DMS 273 treated with DMSO at 0.1 percent for 48 hours (cell line): ENCODE measurements at places on chromosomes 16 and 17.

DNA sequence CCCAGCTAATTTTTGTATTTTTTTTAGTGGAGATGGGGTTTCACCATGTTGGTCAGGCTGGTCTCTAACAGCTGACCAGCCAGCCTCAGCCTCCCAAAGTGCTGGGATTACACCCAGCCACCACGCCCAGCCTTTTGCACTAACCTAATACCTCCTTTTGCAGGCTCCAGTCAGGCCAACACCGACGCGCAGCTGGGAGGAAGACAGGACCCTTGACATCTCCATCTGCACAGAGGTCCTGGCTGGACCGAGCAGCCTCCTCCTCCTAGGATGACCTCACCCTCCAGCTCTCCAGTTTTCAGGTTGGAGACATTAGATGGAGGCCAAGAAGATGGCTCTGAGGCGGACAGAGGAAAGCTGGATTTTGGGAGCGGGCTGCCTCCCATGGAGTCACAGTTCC lies 2.0 kb downstream of the TRPV2 start:
- DNase-seq = no peak

DNA sequence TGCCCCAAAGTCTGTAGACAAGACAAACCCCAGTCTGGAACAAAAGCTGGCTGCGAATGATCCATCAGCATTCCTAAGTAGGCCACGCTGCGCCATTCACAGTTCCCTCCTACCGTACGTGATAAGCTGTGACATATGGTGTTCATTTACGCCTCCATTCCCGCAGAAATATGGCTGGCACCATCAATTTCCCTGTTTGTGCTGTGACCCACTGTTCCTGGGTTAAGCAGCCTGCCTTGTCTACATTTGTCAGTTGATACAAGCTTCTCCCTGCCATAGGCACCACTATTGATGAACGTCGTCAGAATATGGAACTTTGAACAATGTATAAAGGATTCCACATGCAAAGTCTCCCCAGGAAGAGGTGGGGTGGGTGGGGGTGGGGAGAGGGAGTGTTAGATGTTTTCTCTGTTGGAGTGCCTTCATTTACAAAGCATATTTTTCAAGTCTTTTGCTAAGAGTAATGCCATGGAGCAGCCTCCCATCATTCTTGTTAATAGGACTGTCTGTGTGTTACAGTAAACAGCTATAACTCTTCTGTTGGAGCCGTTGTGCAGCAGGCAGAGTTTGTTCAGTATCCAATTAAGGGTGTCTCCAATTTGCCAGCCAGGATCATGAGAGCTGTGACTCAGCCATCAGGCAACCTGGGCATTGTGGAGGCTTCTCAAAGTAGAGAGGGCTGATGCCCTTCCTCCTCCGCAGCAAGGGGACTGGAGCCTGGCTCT lies 294.6 kb downstream of the TMEM114 start:
- DNase-seq = no peak

DNA sequence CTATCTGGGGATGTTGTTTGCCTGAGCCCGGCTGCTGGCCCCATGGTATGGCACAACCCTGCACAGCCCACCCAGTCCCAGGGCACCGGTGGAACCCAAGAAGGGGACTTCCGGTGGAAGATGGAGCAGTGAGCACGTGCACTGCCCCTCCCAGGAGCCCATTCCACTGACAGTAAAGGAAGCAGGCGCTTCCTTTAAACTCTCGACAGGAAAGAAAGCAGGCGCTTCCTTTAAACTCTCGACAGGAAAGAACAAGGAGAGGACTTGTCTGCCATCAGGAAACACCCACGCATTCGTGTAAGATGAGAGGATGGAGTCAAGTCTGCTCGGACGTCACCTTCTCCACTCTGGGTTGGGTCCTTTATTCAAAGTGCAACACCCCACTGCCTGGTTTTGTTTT lies 53.7 kb downstream of the IL21R start:
- DNase-seq = no peak

GRCh38 chr17:44585315-44585714 lies 28.0 kb downstream of the FZD2 start:
- DNase-seq = no peak

GRCh38 chr16:17173281-17173680 lies 297.5 kb downstream of the XYLT1 start:
- no peak for DNase-seq

GRCh38 chr17:49694847-49695697 lies 12.7 kb downstream of the SLC35B1 start:
- no peak for DNase-seq

GRCh38 chr17:44014133-44014436 lies 678 bp downstream of the TMEM101 start:
- no peak for DNase-seq

- DNase-seq = peak; percentile 24
Measured at GRCh38 chr16:68035227-68035626, 12.1 kb downstream of the DUS2 start.

- no peak for DNase-seq
Measured at GRCh38 chr17:49616086-49616485, 40.4 kb downstream of the NXPH3 start.

DNA sequence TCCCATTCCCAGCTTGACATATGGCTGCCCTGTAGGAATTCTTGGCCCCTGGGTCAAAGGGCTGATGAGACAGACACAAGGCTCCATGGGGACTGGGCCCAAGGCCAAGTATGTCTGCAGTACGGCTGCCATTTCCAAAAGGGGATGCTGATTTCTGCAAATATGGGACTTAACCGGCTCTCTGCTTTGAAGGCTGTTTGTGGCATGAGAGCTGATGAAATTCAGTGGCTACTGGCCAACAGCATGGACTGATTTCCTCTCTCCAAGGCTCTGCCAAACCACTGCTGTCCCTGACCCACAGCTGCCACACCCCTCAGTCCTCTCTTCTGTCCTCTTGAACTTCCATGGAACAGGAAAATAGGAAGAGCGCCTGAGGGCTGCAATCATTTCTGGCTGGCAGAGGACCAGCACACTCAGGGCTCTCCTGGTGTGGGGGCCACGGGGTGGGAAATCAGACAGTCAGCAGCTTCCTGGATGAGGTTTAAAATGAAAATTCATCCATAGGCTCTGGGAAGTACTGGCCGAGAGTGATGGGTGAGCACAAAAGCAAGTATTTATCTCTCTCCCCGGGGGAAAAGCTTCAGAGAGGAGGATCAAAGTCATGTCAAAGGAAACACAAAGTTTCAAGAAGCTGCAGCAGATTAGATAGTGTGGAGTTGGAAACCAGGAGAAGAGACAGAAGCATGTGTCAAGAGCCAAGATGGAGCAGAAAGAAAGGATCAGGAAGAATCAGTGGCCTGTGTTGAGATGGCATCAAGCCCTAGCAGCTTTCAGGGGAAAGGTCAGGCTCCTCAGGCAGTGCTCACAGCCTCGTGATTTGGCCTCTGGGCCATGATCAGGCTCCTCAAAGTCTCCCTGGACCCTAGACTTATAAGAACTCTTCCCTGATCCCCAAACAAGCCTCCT lies 64.1 kb upstream of the SREBF1 start:
- DNase-seq = peak; percentile 33

DNA sequence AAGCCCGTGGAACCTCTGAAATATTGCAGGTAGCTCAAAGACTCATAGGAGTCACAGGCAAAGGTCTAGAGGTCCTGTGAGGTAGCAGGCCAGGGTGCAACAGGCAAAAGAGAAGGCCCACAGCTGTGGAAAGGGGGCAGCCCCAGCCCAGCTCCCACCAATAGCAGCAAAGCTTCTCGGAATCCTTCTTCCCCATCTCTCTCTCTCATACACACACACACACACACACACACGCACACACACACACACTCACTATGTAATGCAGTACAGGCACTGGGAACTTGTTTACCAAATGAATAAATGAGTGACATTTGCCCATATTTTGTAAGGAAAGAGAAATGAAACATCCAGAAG lies 16.8 kb upstream of the SUPT4H1 start:
- DNase-seq = no peak

GRCh38 chr17:43588121-43588520 lies 42.0 kb upstream of the ETV4 start:
- no peak for DNase-seq

DNA sequence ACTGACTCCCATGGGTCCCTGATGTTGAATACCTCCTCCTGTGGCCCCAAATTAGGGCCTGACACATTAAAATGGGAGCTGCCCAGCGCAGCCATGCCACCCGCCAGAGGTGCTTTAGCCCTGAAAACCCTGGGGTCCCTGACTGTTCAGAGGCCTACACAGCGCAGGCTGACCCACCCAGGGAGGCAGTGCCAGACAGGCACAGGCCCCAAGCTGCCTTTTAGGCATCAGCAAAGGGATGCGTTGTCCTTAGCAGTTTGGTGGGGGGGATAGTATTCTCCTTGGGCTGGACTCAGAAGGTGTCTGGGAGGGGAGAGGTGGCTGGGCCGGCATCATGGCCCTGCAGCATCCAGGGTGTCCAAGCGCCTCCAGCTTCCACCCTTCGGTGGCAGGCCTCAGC lies 1.4 kb downstream of the RAPGEFL1 start:
- DNase-seq = no peak

DNA sequence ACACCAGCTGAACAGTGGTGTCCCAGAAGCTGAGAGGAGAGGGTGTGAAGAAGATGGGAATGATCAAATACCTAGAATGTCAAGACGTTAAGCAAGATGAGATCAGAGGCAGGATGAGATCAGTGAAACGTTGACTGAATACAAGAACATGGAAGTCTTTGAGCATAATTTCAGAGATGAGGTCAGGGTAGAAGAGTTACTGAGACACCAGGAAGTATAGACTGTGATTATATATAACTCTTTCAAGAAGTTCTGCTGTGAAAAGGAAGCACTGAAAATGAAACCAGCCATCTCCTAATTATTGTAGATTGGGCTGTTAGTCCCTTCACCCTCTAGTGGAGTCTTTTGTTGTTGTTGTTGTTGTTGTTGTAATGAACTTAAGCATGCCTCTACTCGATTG lies 9.1 kb downstream of the SHCBP1 start:
- no peak for DNase-seq

GRCh38 chr17:9987779-9988585 lies 82.9 kb upstream of the RCVRN start:
- DNase-seq = no peak

GRCh38 chr17:44900894-44901293 lies 1.6 kb upstream of the EFTUD2 start:
- DNase-seq = peak; percentile 95

GRCh38 chr16:30351586-30352419 lies 3.3 kb downstream of the CD2BP2 start:
- no peak for DNase-seq

DNA sequence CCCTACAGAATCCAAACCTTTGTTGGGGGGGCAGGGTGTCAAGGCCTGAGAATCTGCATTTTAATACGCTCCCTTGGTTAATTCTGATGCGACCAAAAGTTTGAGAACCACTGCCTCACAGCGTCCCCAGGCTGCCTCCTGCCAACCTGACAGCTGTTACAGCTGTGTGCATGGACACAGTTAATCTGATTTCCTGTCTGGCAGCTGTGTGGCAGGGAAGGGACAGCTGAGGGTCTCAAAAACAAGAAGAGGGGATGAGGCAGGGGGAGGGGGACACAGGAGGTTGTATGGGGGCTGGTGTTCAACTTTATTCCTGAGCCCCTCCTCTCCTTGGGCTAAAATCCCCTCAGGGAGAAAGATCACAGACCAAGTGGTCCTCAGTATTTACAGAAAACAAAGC lies 17.5 kb downstream of the HDAC5 start:
- no peak for DNase-seq

DNA sequence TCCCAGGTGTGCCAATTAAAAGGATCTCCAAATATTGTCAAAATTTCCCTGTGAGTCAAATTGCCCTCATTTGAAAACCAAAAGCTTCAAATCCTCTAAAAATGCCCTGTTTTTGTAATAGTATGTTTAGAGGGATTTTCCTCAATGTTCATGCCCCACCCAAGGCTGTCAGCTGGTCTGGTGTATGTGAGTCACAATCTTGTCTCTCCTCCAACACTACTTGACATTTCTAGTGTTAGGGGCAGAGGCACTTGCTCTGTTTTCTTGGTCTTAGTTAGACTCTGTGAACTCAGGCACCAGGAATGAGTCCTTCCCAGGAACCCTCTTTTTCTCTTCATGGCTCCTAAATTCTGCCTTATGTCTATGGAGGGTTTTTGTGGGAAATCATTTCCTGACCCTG lies 634.8 kb downstream of the KCNJ2 start:
- DNase-seq = no peak

DNA sequence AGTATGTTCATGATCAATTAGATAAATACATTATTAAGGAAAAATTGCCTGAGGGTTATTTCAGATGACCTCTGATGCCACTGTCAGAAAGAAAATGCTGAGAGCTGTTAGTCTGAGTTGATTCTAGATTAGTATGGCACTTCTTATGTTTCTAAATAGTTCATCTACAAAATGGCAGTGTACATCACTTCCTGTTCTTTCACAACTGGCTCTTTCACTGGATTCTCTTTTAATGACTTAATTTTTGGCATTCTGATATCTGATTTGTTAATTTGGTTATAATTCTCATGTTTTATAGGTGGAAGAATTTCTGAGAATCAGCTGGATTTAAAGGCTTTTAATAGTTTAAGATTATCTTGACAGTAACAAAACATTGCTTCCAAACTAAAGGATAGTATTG lies 3.3 kb downstream of the TAOK1 start:
- DNase-seq = no peak

DNA sequence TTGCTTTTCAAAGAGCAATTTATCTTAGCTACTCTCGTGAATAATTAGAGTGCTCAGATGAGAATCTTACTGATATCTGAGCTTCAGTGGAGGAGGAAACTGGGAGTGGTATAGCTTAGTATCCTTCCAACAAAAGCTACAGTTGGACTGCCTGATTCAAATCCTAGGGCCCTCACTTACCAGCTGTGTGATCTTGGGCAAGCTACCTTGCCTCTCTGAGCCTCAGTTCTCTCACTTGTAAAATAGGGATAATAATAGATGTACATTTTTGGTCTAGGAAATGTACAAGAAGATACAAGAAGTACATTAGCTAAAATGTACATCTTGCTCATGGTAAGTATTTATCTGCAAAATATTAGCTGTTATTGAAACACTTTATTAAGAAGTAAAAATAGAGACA lies 502.0 kb downstream of the HAPSTR1 start:
- DNase-seq = no peak

- no peak for DNase-seq
Measured at GRCh38 chr17:80439499-80439898, 24.5 kb downstream of the ENDOV start.

- no peak for DNase-seq
Measured at GRCh38 chr16:4093495-4094126, 22.6 kb downstream of the ADCY9 start.

GRCh38 chr17:1561420-1562175 lies 994 bp downstream of the PITPNA start:
- DNase-seq = no peak

DNA sequence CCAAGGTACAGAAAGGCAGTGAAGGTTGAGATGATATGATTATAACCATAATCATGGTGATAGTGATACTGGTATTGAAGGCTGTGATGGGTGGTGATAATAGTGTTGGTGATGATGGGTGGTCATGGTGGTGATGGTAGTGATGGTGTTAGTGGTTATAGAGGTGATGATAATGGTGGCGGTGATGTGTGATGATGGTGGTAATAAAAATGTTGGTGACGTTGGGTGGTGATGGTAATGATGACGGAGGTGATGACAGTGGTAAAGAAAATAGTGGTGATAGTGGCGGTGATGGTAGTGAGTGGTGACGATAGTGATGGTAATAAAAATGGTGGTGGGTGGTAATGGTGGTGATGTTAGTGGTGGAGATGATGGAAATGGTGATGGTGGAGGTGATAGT lies 65.1 kb upstream of the KDM8 start:
- no peak for DNase-seq
